Left renal pelvis (tissue), 4 donors: ENCODE measurements at places on chromosomes 7 and 10. TPM values are rescaled to one million over a fixed set of nuclear protein-coding genes. Genes with fewer than 3 reads are reported as not detected.

INHBA gene
- 5.3 TPM for polyA plus RNA-seq

LBX1 gene
- polyA plus RNA-seq, result not detected

MYPN gene
- 0.06 TPM for polyA plus RNA-seq

AUTS2 gene
- polyA plus RNA-seq, result 77.6 TPM

SORCS3 gene
- 5.3 TPM for polyA plus RNA-seq

UPK3BL2 gene
- polyA plus RNA-seq, result 10.8 TPM

SFTPD gene
- polyA plus RNA-seq, result 0.46 TPM

MRPS33 gene
- 84.3 TPM for polyA plus RNA-seq

SLC18A3 gene
- not detected for polyA plus RNA-seq

ITPRID1 gene
- polyA plus RNA-seq, result 0.11 TPM

GRID2IP gene
- 0.70 TPM for polyA plus RNA-seq

SPDYE1 gene
- 1.2 TPM for polyA plus RNA-seq

GIGYF1 gene
- 37.4 TPM for polyA plus RNA-seq

COL28A1 gene
- polyA plus RNA-seq, result 15.4 TPM

OR2A5 gene
- not detected for polyA plus RNA-seq

SUN3 gene
- not detected for polyA plus RNA-seq

ELMO1 gene
- 15.0 TPM for polyA plus RNA-seq

CLDN12 gene
- 52.5 TPM for polyA plus RNA-seq

FKBP6 gene
- polyA plus RNA-seq, result 0.40 TPM

EBF3 gene
- polyA plus RNA-seq, result 3.9 TPM

BICC1 gene
- polyA plus RNA-seq, result 81.3 TPM

CHAT gene
- polyA plus RNA-seq, result not detected

CFAP46 gene
- 6.5 TPM for polyA plus RNA-seq

CYP51A1 gene
- polyA plus RNA-seq, result 90.1 TPM

SEMA3E gene
- polyA plus RNA-seq, result 3.2 TPM

FAM107B gene
- 95.8 TPM for polyA plus RNA-seq

DPYSL4 gene
- 13.6 TPM for polyA plus RNA-seq

ZNF716 gene
- polyA plus RNA-seq, result 0.15 TPM

OR6B1 gene
- not detected for polyA plus RNA-seq

CCDC172 gene
- not detected for polyA plus RNA-seq

ZNF655 gene
- 71.2 TPM for polyA plus RNA-seq

ZCCHC24 gene
- polyA plus RNA-seq, result 25.1 TPM
